ENCODE measurements at places on chromosomes 4 and X.
A peak's percentile ranks its signal among the peaks of the same experiment; 100 is the strongest.

DNA sequence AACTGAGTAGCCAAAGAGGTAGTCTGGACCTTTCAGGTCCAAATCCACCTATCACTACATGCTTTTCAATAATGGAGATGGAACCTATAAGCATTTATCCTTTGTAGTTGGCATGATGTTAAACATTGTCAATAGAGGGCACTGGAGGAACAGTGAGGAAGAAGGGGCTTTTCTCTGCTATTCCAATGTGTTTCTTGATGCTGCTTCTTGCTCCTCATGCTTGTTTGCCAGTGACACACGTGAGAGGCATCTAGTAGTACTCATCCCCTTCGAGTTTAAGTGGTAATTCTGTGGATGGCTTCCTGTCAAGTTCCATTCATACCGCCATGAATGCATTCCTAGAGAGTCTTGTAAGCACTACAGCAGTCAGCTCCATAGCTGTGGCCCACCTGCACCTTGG is 84.0 kb downstream of the NAA11 start:
- no peak for DNase-seq

DNA sequence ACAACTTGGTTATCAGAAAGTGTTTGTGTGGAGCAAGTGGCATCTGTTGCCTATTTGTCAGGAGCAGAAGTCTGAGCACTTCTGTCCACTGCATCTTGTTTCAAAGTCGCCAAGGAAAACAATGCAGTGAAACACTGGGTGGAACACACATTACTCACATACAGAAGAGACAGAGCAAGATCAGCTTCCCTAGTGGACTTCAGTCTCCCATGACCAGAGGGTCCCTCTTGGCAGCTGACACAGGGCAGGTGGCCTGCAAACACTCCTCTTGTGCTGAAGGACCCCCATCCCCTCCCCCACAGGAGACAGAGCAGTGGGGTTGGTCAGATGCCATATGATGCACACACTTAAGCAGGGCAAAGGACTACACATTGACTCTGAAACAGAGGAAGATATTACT is 3.6 kb upstream of the BBS12 start:
- no peak for DNase-seq

DNA sequence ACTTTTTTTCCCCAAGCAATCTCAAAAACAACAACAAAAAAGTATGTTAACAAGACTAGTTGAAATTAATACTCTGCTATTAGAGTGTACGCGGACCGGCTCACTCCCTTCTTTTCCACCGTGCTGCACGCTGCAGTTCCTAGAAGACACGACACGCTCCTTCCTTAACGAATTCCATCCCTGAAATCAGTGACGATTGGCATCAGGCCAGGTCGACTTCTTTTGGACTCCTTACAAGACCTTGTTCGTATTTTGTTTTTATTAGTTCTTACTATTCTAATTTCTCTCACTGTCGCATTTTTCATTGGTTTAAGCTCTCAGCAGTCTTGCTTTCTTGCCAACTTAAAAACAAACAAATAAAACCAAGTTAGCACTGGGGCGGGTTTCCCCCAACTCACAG is 175.8 kb upstream of the PITX2 start:
- no peak for DNase-seq

DNA sequence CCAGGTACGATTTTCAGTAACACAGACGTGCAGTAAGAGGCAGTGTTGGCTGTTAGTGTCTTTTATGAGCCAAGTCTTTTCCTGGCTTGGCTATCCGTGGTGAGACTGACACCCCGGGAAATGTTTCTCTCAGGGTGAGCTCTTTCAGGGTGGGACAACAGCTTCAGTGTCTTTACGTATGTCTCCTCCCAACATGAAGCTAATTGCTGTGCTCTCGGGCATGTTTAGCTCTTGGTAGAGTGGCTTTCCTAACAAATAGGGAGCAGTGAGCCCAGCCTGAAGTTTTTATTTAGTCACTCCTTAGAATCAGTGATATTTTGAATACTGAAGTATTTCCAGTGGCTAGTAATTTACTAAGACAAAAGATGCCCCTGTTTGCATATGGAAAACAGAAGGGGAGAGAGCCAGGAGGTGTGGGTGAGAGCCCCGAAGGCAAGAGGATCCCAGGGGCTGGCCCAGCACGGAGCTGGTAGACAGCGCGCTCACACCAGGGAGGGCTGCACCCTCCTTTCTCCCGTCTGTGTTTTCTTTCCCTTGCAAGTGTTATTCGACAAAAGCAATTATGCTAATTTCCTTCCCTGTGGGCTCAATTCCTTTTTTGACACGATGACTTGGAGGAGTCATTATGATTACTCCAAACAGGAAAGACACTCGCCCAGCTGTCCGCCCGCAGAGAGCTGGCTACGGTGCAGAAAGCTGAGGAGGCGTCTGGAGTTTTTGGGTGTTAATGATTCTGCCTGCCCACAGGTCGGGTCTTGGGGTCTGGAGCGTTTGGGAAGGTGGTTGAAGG is 47.7 kb downstream of the PDGFRA start:
- peak; percentile 45 for DNase-seq
